ENCODE measurements at places on chromosomes 4 and X.

- DNase-seq: no peak
Observed at GRCh38 chr4:77174426-77174825, 17.4 kb downstream of the CCNG2 start.

DNA sequence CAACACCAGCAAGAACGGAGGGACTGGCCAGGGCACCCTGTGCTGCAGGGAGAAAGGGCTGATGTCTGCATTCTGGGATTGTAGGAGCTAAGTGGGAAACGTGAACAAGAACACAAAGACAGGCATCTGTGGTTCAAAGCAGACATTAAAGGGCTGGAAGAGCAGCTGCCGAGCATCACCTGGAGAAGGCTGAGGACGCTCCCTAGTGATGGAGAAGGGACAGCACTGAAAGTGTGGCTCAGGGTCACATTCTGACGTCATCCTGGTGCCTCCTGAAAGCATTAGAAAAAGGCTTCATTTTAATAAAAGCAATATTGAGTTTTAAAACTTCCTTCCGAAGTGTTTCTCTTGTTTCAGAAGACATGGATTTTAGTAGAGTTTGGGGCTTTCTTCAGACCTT lies 62.3 kb downstream of the CLDN22 start:
- DNase-seq: no peak

DNA sequence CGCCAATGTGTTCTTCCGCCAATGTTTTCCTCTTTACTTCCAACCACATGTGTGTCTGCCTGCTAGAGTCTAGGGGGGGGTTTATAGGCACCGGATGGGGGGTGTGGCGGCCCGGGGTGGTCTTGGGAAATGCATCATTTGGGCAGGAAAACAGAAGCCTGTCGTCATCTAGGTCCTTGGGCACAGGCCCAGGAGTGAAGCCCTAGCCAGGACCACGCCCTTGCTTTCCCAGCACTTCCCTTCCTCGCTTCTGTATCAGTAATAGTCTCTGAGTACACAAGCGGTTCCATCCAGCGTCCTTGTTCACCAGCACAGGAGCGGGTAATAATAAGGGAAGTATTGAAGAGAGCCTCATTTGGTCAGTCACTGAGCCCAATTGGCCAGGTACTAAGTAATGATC lies 74.5 kb downstream of the QDPR start:
- DNase-seq: no peak

DNA sequence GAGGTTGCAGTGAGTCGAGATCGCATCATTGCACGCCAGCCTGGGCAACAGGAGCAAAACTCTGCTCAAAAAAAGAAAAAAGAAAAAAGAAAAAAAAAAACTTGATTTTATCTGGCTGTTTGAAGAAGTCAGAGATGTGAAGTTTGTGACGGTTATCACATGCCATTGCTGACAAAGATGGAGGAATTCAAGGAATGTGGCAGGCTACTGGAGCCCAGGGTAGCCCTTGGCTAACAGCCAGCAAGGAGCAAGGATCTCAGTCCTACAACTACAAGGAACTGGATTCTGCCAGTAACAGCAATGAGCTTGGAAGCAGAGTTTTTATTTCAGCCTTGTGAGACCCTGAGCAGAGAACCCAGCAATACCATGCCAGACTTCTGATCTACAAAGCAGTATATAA lies 24.3 kb upstream of the TET2 start:
- DNase-seq: no peak

DNA sequence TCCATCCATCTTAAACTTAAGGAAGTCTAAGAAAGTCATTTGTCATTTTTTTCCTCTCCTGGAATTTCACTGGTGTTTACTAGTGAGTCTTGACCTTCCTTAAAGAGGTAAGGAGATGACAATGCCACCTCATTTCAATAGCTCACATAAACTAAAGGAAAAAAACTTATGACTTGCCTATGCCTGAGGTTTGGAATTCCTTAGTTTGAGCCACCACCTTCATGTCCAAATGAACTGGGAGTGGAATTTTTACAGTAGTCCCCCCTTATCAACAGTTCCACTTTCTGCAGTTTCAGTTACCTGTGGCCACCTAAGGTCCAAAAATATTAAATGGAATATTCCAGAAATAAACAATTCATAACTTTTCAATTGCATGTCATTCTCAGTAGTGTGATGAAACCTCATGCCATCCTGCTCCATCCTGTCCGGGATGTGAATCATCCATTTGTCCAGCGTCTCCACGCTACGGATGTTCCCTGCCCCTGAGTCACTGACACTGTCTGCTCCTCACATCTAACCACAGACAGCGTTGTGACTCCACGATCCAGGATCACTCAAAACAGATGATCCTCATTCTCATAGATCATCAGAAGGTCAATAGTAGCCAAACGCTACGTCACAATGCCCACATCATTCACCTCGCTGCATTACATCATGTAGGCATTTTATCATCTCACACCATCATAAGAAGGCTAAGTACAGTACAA lies 177.4 kb downstream of the SH3KBP1 start:
- no peak for DNase-seq

DNA sequence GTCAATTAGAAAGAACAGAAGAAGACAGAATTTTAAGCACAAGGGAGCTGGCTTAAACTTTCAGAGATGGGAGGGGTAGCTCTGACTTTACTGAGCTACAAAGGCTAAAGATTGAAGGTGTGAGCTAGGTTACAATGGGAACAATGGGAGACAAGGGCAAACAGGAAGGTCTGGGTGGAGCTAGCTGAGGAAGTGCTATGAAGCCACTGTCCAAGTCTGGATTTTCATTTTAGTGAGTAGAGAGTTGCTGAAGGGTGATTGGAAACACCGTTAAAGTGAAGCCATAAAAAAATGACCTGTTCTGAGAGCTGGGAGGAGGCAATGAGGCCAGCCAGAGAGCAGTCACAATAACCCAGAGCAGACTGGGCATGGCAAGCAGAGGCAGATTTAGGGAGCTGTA lies 104.3 kb upstream of the CITED1 start:
- no peak for DNase-seq

DNA sequence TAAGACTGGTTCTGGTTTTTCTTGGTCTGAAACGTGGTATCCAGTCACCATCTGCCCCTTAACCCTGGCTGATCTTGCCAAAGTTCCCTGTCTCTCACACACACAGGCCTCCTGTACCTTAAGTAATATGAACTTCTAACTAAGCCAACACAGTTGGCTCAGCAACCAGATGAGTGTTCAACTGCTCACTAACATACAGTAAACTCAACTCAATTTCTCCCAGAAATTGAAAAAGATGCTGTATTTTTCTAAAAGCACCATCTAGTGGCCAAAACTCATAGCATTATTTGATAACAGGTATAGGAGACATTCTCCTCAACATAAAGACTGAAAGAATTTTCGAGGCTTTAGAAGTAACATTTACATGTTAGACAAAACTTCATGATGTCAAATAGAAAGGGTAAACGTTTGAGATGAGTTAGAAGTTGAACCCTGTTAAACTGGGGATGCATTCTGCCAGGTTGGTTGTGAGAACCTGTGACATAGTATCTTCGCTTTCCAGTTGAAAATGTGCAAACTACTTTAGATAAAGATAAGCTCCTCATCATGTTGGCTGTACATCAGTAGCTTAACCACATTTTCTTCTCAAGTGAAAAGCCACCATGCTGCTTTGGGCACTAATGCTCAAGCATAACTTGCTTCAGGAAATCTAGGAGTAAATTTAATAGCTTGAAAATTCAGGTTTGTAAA lies 31.2 kb downstream of the CCNI start:
- DNase-seq: no peak

- DNase-seq: no peak
Observed at GRCh38 chr4:118849867-118850487, 14.1 kb upstream of the SEC24D start.

- DNase-seq: peak; percentile 16
Observed at GRCh38 chrX:54042609-54043021, 1.7 kb downstream of the PHF8 start.

- peak; percentile 33 for DNase-seq
Observed at GRCh38 chr4:151362404-151363164, 37.2 kb upstream of the SH3D19 start.

GRCh38 chr4:73409012-73409862 lies 5.2 kb downstream of the ALB start:
- no peak for DNase-seq

DNA sequence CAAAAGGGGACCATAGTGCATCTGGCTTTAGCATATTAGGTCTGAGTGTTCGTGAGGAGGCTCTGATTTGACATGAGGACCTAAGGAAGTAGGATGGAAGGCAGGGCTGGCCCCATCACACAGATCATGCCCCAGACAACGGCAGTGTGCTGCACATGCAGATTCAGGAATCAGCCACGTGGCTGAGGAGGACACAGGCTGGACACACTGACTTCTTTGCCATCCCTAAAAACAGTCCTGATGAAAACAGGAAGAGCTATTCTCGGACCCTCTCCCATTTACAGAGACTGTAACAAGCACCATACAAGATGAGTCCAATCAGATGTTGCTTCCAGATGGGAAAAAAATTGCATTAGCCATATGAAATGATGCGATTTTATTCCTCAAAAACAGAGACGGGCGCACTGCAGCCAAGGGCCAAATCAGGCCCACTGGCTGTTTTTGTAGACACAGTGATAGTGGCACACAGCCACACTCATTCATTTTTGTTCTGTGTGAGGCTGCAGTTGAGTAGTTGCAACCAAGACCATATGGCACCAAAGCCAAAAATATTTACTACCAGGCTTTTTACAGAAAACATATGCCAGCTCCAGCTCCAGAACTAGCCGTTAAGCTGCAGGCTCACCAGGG lies 41.0 kb downstream of the ACSL1 start:
- DNase-seq: no peak

- DNase-seq: no peak
Observed at GRCh38 chrX:44733931-44734330, 109.9 kb upstream of the DUSP21 start.

GRCh38 chrX:15158736-15159406 lies 111.0 kb downstream of the ASB9 start:
- no peak for DNase-seq

DNA sequence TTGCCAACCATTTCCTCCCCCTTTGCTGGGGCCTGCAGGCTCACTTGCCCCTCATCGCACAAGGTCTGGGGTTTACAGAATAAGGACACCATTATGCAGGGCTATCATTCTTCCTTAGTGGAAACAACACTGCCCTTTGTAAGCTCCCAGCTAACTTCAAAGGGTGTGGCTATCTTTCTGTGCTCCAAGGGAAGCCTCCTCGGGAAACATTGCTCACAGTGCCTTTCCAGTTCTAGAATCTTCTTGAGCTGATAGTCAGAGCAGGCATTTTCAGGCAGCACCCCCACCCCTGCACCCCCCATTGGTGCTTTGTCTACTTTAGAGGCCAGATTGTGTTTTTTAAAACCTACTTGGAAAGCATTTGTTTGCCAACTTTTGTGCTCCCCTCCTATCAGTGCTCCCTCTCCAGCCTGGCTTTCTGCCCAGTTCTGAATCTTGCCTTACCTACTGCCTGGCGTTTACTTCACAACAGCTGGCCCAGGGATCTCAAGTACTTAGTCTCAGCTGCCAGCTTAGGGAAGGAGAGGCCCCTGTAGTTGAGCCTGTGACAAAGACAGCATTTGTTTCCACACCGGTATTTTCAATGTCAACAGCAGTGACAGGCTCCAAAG lies 53.5 kb downstream of the PLAC1 start:
- DNase-seq: no peak

- no peak for DNase-seq
Observed at GRCh38 chr4:87012265-87012953, 77.6 kb downstream of the AFF1 start.

GRCh38 chrX:56763556-56764152 lies 34.6 kb downstream of the NBDY start:
- DNase-seq: no peak

GRCh38 chr4:73998040-73999011 lies at the start of gene CXCL5:
Gene CXCL5, minus strand, starts transcription at chr4:73998677. Its CDS starts 96 bp downstream, at chr4:73998581.
- peak; percentile 14 for DNase-seq

DNA sequence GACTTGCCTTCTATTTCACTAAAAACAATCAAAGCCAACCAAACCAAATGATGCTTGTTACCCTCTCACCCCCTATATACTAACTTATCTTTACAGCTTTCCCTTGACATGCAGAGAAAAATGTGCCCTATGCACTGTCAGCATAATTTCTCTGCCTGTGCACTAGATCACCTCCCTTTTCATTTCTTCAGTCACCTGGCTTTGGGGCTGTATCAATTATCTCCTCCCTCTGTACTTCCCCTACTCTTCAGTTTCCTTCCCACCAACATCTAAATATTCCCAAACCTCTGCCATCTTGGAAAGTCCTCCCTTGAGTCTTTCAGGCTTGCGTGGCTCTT lies 103.5 kb upstream of the TAPT1 start:
- DNase-seq: no peak

DNA sequence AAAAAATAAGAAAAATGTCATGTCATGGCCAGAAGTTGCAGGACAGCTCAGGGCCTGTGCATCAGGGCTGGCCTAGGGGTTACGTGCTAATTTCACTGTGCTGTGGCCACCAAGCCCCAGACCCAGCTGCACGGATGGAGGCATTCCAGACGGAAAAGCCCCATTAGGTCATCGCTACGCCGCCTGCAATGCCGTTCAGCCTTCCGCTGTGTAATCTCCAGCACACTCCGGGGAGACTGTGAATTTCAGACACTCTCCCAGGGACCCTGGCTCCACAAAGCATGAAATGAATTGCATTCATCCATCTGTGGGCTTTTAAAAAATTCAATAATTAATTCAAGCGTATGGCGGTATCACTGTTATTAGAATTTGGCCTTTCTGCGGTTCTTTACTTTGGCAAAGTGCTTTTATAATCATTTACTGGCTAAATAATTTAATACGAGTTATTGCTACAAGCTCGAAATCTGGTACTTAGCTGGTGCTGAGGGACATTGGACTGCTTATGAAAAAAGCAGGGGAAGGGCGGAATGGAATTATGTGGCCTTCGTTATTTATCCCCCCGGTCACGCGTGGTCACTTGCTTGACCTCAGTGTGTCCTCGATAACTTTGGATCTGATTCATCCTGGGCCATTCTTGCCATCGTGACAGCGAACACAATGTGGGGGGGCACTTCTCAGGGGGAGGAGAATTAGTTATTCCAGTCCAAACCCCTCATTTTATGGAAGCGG lies 9.0 kb upstream of the NSG1 start:
- no peak for DNase-seq

DNA sequence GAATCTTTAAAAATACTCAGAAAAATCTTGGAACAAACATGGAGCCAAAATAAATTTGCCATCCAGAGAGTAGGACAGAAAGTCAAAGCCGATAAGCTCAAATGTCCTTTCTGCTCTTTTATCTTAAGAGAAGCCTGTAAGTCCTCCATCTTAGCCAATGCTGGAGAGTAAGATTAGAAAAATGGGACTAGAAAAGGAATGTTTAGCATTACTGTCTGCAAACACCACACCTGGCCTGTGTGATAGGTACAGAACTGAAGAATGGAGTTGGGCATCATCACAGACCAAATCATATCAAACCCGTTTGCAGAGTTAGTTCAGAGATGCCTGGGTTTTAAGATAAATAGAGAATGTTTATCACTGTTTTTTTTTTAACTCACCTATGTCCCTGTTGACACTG lies 10.5 kb upstream of the SLC39A8 start:
- DNase-seq: no peak

GRCh38 chr4:88599298-88599697 lies 7.0 kb downstream of the HERC3 start:
- no peak for DNase-seq

DNA sequence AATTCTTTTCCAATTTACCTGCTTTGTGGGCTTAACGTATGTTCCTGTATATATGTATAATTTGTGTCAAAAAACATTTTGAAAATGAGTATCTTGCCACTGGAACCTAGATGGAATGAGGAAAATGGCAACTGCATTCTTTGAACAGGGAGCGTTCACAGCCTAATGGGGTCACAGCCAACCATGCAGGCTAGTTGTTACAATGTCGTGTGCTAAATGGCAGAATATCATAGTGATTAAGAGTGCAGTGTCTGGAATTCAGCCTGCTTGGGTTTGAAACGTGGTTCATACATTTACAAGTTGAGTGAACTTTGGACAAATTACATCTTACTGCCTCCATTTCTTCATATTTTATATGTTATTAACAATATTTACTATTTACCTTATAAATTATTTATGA lies 70.8 kb downstream of the PCDH7 start:
- no peak for DNase-seq

Data from caudate nucleus (tissue), 63 donors.